CD4-positive, alpha-beta T cell treated with Interleukin-4 for 4 hours (primary cell): ENCODE measurements at places on chromosomes 6 and 20.

GRCh38 chr6:163311830-163312229 lies 102.7 kb upstream of the QKI start:
- DNase-seq: no peak

GRCh38 chr6:144637541-144637940 lies 352.4 kb downstream of the UTRN start:
- no peak for DNase-seq

DNA sequence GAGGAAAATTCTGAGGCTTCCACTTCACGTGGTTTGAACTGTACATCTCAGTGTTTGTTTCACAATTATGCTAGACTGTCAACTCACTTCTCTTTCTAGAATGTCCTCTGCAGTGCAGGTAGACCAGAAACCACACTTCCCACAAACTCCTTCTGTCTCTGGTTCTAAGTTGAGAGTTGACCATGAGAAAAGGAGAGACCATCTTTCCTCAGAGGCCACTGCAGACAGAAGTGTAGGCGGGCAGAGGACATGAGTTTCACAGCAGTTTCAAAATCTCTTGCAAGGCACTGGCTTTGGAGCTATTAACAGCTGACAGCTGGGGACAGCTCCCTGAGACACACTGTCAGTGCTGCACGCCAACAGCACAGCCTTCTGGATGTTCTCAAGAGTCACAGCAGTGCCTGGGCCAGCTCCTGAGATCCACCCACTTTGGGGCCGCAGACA lies 55.4 kb upstream of the MOXD1 start:
- no peak for DNase-seq

DNA sequence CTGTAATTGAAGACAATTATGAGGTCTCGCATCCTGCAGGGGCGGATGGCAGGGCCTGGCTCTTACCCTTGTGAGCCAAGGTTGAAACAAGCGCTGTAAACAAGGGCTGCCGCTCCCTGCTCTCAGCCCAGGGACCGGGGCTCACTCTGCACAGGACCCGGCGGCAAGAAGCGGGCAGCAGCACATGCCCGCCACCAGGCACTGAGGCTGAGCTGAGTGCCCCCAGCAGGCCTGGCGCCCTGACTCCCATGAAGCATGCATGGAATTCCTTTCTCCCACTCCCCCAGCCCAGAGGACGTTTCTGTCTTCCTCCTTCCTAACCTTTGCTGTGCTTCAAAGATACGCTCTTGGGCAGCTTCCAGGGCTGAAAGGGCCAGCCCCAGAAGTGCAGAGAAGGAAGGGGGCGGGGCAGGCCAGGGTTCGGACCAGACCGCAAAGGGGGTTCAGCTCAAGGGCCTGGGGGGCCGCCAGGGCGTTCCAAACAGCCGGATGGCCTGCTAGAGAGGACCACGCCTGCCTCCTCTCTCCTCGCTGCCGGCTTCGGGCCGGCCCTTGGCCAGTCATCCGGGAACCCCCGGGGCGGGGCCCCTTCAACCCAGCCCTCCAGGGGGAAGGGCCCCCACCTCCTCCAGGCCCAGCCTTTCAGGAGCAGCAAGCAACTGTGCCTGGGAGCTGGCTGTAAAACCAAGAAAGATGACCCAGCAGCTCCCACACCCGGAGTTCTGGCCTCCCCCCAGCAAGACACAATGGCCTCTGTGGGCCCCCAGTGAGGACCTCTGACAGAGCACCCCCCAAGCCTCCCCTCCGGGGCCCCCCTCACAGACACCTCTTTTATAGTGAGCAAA lies 109.9 kb downstream of the NOL4L start:
- no peak for DNase-seq

DNA sequence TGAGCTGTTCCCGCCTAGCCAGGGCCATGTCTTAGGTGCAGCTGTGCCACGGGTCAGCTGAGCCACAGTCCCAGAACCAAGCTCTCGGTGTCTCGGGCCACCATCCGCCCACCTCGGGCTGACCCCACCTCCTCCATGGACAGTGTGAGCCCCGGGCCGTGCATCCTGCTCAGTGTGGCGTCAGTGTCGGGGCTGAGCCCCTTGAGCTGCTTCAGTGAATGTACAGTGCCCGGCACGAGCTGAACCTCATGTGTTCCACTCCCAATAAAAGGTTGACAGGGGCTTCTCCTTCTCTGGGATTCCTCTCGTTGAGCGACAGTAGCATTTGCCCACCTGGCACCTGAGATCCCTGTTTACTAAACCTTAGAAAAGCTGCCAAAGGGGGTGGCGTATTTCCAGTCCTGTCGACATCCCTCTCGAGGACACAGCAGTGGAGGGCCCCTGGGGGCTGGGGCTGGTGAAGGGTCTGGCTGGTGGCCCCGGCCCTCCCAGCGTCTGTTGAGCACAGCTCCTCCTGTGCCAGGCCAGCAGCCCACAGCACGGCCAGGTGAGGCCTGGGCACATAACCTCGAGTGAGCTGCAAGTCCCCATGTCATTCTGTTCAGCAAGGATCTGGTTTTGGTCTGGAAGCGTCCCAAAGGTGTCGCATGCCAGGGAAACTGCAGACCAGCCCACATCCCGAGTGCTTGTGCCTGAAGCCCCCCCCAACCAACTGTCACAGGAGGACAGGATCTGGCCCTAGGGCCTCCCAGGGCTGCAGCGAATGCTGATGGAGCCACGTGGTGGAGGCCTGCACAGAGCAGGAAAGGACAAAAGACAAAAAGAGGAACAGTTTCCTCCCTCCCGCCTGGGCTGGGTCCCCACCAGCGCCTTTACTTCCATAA lies 21.2 kb upstream of the PYGB start:
- no peak for DNase-seq

- DNase-seq: no peak
Observed at GRCh38 chr6:44161997-44162338, 3.3 kb downstream of the CAPN11 start.

DNA sequence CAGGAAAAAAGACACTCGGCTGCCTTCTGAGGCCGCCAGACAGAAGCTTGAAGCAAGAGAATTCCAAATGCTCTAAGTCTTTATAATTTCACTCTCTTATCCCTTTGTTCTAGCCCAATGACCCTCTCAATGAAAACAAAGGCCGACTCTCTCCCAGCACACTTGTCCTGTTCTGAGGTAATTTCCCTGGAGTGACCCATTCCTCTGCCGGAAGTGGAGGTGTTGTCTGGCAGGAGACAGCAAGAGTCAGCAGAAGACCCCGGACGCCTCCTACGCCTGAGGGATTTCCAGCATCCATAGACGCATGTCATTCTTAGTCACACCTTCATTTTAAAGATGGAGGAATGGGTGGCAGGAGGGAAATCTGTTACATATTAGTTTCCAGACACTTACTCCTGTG lies 110.3 kb downstream of the SOD2 start:
- no peak for DNase-seq

- DNase-seq: no peak
Observed at GRCh38 chr20:17816804-17817587, 117.2 kb downstream of the BANF2 start.

DNA sequence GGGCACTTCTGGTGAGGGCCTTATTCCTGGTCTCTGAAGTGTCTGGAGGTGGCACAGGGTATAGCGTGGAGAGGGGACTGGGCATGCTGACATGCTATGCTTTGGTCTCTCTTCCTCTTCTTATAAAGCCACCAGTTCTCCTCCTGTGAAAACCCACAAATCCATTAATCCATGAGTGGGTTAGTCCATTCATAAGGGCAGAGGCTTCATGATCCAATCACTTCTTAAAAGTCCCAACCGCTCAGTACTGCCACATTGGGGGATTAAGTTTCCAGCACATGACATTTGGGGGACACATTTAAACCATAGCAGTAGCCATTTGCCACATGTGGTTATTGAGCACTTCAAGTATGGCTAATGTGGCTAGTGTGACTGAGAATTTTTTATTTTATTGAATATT lies 3.8 kb upstream of the TRIB3 start:
- DNase-seq: no peak

GRCh38 chr20:18431206-18431605 lies 35.6 kb downstream of the DZANK1 start:
- no peak for DNase-seq

GRCh38 chr6:105135907-105136430 lies 43.8 kb downstream of the POPDC3 start:
- DNase-seq: no peak

DNA sequence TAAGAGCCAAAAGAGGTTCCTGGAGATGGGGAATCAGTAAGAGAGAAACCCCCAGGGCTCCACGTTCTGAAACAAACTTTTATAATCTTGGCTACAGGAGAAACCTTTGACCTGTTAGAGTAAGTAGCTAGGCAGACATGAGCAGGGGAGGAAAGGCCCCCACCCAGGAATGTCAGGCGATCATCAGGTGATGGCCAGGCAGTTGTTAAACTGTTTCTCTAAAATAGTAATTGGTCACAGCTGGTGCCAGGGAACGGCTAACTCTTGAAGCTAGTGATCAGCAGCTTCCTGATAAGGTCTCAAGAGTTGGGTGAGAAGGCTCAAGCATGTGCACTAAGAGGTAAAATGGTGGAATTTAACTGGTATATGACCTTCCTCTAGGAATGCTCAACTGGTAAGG lies 263.8 kb downstream of the HDGFL1 start:
- DNase-seq: no peak

- DNase-seq: no peak
Observed at GRCh38 chr6:134534708-134535149, 216.8 kb upstream of the SGK1 start.

DNA sequence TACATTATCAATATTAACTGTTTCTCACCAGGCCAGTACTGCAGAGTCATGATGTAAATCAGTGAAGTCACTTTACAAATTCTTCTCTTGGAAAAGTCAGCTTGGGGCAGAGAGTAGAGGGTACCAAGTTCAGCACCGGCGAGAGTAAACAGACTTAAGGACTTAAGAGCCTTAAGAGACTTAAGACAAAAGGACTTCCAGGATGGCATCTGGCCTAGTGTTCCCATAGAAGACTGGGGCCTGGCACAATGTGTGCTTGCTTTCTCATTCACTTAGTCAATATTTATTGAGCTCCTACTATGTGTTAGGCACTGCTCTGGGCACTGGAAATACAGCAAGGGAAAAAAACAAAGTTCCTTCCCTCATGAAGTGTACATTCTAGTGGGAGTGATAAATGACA lies 1.4 kb upstream of the SNPH start:
- no peak for DNase-seq

- DNase-seq: no peak
Observed at GRCh38 chr6:143525356-143525755, 13.8 kb upstream of the FUCA2 start.

DNA sequence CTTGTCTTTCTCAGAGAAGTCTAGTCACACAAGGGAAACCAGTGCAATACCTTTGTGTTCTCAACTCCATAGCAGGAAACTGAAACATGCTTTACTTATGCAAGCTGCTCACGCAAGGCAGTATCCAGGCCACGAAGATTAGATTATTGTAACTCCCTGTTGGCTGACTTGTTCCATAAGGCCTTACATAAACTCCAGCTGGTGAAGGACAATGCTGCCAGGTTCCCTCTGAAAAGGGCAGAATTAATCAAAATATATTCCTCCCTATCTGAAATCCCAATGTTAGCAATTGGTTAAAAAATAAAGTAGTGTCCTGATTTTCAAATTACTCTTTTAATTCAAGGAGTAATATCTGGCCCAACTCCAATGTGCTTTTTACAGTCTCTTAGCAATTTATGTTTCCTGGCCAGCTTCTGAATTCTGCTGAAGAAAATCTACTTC lies 966.6 kb downstream of the HACE1 start:
- DNase-seq: no peak

GRCh38 chr6:114030767-114031166 lies 59.8 kb upstream of the HDAC2 start:
- no peak for DNase-seq

DNA sequence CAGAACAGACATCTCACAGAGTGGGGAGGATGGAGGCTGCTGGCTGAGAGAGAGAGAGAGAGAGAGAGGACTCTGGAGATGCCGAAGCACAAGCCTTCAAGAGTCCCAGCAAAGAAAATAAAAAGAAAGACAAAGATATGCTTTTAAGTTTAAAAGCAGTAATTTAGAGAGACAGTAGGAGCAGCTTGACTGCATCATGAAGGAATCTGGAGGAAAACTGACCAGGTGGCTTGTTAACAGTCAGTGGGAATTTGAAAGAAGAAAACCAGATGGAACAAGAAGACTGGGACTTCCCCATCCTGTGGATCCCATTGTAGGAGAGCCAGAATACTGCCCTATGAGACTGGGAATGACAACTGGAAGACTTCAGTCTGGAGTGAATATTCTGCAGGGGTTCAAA lies 46.3 kb upstream of the PLN start:
- no peak for DNase-seq

DNA sequence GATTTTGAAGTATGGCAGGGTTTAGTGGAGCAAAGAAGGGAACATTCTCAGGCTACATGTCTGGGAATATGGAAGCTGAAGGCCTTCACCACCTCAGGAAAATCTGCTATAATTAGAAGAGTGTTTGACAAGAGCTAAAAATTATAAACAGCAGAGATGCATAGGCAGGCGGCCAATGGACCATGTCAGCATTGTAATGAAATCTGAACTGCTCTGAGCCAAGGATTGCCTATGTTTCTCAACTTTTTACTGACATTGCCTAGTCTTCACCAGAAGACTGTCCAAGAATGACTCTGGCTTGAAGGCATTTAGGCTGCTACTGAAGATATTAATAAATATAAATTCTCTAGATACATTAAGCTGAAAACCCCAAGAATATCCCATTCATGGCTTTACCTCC lies 84.1 kb downstream of the C6orf52 start:
- no peak for DNase-seq

DNA sequence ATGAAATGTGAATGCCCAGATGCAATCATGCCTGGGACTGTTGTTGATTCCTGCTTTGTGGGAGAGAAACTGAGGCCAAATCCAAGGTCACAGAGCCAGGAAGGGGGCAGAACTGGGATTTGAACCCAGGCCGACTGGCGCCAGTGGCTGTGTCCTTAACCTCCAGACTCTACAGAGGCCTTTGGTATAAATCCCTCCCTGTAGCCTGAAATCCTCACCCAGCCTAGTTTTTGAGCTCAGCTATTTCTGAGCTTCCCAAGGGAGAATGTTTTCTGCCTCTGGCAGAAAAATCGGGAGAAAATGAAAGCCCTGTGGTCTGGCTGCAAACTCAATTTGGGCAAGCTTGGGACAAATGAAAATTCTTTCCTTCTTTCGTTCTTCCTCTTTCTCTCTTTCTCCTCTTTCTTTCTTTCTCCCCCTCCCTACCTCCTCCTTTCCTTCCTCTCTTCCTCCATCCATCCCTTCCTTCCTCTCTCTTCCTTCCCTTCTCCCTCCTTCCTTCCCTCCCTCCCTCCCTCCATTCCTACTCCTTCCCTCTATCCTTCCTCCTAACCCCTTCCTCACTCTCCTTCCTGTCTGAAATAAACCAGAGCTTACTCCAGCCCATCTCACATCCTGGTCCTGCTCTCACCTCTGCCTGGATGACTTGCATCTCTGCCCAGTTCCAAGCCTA lies 34.9 kb downstream of the SNAI1 start:
- DNase-seq: no peak

GRCh38 chr6:11460837-11461661 lies 76.5 kb upstream of the TMEM170B start:
- DNase-seq: no peak
